NCI-H146 (cell line): ENCODE measurements at places on chromosomes 2 and 18.
A peak's percentile ranks its signal among the peaks of the same experiment; 100 is the strongest.

DNA sequence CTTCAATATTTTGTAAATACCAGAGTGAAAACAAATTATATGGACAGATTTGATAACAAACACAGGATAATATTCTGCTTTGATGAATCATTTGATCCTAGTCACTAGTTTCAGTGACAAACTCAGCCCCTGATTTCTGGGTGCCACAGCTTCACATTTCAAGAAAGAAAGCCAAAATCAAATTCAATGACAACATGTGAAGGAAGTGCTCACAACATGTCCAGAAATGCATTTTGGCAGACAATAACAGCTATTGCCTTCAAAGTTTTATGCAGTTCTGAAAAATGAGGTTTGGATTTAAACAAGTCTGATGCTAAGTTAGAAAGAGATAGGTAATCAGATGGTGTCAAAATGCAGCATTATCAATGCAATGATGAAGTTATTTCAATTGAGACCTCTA lies 106.9 kb upstream of the PIEZO2 start:
- no peak for DNase-seq

DNA sequence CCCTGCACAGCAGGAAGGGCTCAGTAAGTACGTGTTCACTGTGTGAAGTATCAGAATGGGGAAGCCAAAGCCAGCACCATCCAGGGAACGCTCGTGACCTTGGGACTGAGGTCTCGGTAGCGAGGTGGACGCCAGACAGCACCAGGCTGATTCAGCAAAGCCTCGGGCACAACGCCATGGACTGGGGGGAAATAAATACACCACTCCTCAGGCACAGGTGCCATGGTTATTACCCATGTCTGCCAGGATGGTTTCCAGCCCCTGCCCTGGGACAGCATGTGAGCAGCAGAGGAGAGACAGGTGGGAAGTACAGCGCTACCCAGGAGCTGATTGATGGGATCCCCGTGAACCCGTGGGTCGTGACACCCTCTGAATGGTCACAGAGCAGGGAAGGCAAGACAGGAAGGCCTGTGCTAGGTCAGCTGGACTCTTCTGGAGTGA lies 53.0 kb downstream of the REEP1 start:
- DNase-seq = no peak

DNA sequence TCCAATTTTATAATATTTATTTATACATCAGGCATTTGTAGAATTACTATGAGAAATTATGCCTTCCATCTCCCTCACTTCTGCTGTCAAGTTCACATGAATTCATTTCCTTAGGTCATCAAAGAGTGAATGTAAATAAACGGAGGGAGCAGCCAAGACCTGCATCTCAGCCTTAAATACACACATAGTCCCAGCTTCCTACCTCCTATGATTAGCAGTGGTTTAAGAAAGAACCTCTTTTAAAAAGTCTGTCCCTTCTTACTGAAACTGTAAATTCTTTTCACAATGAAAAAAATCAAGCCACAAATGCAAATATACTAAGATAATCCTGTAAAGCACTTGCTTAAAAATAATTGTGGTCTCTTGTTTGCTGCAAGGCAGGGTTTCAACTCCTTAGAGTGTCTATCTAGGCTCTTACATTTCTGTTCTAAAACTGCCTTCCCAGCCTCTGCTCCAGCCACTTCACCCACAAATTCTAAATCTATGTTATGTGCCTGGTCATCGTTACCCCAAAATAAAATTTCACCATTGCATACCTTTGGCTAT lies 532.7 kb upstream of the FSHR start:
- DNase-seq = no peak

GRCh38 chr2:144477957-144478311 lies 42.0 kb downstream of the ZEB2 start:
- no peak for DNase-seq

DNA sequence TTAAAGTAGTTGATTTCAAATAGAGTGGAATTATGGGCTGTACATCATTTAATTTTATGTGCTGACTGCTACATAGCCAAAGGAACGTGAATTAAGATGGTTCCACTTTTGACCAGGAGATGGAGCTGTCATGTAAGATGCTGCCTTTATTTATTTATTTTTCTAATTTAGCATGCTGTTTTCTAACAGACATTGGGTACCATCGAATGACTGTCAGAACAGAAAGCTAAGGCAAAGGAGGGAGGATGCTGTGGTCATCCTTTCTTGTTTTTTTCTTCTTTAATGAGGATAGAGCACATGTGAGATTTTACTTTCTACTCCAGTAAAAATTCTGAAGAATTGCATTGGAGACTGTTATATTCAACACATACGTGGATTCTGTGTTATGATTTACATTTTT lies at the start of gene SCN2A:
SCN2A (plus strand) TSS at position 185 of the 400 bp plus-strand sequence. CDS start 56,410 bp downstream, outside the sequence.
- DNase-seq = peak; percentile 70

DNA sequence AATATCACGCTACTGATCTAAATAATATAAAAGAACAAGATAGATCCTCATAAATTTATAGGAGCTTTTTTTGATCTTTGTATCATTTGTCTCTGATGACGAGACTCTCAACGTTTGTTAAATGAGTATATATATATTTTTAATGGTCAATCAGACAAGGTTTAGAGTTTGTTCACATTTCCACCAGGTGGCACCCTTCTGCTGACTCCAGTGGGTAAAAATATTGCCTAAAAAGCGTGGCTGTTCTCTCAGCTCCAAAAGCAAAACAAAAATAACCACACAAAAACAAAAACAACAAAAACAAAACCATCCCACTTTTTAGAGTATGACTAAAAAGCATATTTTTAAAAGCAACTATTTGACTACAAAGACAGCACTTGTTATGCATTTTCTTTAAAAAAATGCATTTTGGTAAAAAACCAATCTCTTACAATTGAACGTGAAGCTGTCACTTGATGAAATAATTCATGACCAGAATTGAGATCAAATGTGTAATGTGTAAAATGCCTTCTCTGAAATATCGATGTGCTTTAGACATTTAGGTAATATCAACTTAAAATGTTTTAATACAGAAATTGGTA lies 723.2 kb downstream of the DPP10 start:
- DNase-seq = peak; percentile 27

GRCh38 chr2:100984892-100985307 lies 17.2 kb upstream of the RPL31 start:
- DNase-seq = peak; percentile 69

- DNase-seq = no peak
These were observed 7.9 kb downstream of the ARL4C start for GRCh38 chr2:234488913-234489451.

DNA sequence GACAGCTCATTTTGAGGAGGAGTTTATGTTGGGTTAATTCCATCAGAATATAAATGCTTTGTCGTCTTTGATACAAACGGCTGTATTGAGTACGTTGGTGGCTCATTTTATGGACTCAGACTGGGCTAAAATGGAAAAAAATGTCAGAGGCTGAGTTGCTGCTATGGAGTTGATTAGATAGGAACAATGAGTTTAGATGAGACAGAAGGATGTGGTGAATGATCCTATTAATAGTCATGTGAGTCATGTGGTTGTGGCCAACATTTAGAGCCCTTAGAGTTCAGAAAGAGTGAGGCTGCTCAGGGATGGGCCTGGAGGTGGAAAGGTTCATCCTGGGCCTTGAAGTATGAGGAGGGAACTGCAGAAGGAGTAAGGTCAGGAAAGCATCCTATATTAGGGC lies 434.2 kb downstream of the MEIS1 start:
- DNase-seq = no peak

DNA sequence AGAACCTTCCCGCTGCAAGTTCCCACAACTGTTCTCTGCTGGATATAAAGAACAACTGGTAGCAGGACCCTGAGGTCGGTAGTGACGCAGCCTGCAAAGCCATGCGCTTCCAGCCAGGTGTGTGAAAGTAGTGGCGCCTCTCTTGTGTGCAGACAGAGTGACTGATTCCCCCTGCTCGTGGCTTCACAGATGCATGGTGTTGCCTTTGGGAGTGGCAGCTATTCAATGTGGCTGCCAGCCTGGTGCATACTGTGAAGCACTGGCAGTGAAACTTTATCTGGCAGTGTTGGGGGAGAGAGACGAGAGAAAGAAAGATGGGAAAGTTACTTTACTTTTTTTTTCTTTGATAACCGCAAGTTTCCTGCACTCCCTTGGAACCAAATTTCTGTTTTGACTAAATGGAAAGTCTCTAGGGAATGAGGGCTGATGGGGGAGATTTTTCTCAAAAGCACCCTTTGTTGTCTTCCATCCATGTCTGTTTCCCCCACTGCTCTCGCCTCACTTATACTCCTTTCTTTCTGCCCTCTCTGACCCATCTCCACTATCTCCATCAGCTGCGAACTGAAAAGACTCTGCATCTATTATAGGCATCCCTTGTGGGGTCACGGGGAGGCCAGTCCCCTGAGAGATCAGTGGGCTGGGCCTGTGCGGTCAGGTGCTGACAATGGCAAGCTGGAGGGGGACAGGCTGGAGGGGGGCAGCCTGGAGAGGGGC lies 90.0 kb upstream of the TNP1 start:
- DNase-seq = no peak

- DNase-seq = no peak
These were observed 95.8 kb downstream of the TGOLN2 start for GRCh38 chr2:85231952-85232351.

GRCh38 chr2:117086174-117086942 lies 728.1 kb upstream of the DDX18 start:
- DNase-seq = no peak

DNA sequence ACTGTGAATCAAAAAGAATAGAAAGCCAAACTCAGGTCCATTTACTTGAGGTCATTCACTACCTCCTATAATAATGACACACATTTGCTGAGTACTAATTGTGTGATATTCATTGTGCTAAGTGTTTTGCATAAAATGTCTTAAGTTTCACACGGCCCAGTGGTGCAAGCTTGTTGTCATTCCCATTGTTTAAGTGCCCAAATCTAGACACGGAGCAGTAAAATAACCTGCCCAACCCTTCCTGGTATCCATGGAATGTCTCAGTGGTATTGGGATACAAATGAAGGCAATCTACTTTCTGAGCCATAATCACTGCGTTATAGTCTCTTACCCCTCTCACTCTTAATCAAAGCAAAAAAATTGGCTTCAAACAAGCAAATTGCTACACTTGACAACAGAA lies 233.3 kb downstream of the NCKAP5 start:
- no peak for DNase-seq

GRCh38 chr2:99338029-99338585 lies 918 bp downstream of the EIF5B start:
- peak; percentile 42 for DNase-seq

GRCh38 chr18:30489890-30490643 lies 552.5 kb downstream of the DSC3 start:
- DNase-seq = no peak

DNA sequence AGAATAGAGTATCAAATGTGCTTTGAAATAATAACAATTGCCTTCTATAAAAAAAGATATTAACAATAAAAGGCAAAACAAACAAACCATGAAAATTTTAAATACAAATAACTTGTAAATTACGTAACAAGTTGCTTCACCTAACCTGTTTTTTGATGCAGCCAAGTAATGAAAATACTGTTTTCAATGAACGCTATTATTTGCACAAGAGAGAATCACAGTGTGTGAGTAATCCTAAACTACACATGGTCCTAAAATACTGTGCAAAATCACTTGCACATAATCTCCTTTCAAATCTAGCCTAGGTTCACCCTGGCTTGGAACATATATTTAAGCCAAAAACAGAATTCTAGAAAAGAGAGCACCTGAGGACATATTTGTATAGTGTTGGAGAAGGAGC lies 98.9 kb downstream of the CCDC148 start:
- DNase-seq = no peak

GRCh38 chr2:48089644-48090043 lies 183.3 kb upstream of the FBXO11 start:
- DNase-seq = no peak

GRCh38 chr2:57549642-57550102 lies 496.9 kb upstream of the VRK2 start:
- peak; percentile 8 for DNase-seq

GRCh38 chr18:45402485-45403056 lies 212.7 kb upstream of the SLC14A2 start:
- no peak for DNase-seq

- no peak for DNase-seq
These were observed 5.8 kb downstream of the FHOD3 start for GRCh38 chr18:36303211-36303844.

GRCh38 chr2:186187854-186188253 lies 298.2 kb upstream of the ZC3H15 start:
- no peak for DNase-seq

DNA sequence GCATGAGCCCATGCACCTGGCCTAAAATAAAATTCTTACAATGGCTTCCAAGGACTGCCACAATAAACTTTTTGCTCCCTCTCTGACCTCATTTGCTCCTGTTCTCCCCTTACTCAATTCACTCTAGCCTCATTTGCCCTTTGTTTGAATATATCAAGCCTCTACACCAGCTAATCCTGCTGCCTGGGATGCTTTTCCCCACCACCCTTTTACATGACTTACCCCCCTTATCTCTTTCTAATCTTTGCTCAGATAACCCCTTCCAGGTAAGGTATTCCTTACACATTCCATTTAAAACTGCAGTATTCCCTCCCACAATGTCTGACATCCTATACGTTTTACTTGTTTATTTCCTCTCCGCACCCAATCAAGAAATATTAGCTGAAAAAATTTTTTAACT lies 22.7 kb downstream of the IMMT start:
- no peak for DNase-seq

- no peak for DNase-seq
These were observed 366.6 kb downstream of the METTL4 start for GRCh38 chr18:2204736-2205135.

- no peak for DNase-seq
These were observed 820.4 kb downstream of the GALR1 start for GRCh38 chr18:78069784-78070664.

- DNase-seq = no peak
These were observed 259.7 kb downstream of the LNPK start for GRCh38 chr2:175742367-175742766.

- no peak for DNase-seq
These were observed 145.4 kb upstream of the ZNF804A start for GRCh38 chr2:184452907-184453306.

- no peak for DNase-seq
These were observed 449.4 kb upstream of the SLC14A2 start for GRCh38 chr18:45165871-45166270.

- DNase-seq = no peak
These were observed 82.9 kb downstream of the CHRNA1 start for GRCh38 chr2:174681099-174682006.

GRCh38 chr2:6471419-6471818 lies 394.3 kb downstream of the CMPK2 start:
- DNase-seq = no peak

DNA sequence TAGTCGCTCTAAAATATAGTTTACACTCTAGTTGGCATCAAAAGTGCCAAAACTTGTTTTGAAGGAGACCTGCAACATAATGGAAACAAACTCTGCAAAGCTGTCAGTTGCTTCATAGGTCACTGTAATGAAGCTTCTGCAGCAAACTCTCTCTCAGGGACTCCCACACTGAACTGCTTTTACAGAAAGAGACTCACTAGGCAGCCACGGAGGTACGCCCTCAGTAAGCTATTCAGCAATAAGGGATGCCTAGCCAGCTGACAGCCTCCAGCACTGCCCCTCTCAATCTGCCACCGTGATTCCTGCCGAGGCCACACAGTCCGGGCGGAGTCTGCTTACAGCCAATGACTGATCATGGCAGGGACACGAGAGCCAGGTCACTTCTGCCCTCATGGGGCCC lies 51.1 kb downstream of the COLEC12 start:
- DNase-seq = peak; percentile 33
